ENCODE measurements at places on chromosomes 3 and 15. TPM values are rescaled to one million over a fixed set of nuclear protein-coding genes. Genes with fewer than 3 reads are reported as not detected.

Gene SEC62
- 20.1 TPM for total RNA-seq

Gene THRB
- total RNA-seq, result 2.8 TPM

Gene CCR3
- total RNA-seq, result not detected

Gene SLC9C1
- not detected for total RNA-seq

Gene SUSD5
- total RNA-seq, result 2.0 TPM

Gene FGF12
- total RNA-seq, result 1.5 TPM

Gene B3GALNT1
- total RNA-seq, result 2.3 TPM

Gene TGM5
- total RNA-seq, result not detected

Gene AGBL1
- 0.02 TPM for total RNA-seq

Gene PLSCR4
- 3.7 TPM for total RNA-seq

Gene DAPK2
- total RNA-seq, result 0.47 TPM

Gene TTLL13
- 0.43 TPM for total RNA-seq

GRCh38 chr3:194540274-194540905 is 53.6 kb upstream of the ATP13A3 start:
- no peak for DNase-seq

- DNase-seq, result no peak
Observed at GRCh38 chr3:194570235-194570634, 63.0 kb downstream of the TMEM44 start.

DNA sequence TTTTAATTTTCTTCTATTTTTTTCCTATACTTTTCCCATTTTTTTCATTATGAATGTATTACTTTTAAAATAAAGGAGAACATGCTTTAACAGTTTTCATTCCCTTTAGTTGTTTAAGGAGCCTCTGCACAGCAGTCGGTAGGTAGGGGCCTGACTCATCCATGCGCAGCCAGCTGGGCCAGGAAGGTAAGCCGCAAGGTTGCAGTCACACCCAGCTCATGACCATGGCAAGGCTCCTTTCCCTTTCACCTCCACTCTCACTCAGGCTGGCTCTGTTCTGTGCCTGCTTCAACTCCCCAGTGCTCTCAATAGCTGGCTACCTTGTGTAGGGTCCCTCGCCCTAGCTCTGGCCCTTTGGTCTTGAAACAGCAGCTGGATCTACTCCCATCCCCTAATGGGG is 17.4 kb upstream of the ANKRD34C start:
- DNase-seq, result no peak

DNA sequence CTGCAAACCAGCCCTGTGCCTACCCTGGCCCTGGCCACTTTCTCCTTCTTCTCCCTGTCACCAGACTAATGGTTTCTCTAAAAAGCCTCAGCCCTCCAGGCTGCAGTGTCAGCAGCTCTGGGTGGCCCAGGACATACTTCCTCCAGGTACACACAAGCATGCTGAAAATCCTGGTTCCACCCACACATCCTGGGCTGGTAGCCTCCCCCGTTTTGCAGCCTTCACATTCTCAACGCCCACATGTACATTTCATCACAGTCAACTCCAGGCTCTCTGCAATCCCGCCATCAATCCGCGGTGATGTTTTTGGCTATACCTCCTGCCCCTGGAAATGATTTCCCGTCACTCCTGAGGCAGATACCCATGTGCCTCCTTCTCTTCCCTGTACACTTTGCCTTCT is 59.4 kb downstream of the MAGEF1 start:
- DNase-seq, result no peak

GRCh38 chr3:33537133-33537532 is 96.9 kb upstream of the UBP1 start:
- DNase-seq, result no peak

- DNase-seq, result no peak
Observed at GRCh38 chr15:79136434-79137046, 46.0 kb upstream of the RASGRF1 start.

DNA sequence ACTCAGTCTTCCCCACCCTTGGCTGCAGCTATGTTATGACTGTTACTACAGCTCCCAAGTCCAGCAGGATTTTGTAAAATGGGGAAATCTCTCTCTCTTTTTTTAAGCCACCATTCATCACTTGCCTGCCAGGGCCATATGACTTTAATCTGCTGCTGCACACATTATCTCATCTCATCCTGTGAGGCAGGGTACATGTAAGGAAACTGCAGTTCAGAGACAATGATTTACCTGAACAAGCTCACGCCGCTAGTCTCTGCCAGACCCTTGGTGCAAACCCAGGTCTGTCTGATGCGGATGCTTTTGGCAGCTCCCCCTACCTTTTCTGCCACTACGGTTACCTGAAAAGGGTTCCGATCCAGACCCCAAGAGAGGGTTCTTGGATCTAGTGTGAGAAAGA is 78.3 kb downstream of the CHRNA7 start:
- no peak for DNase-seq

GRCh38 chr15:80887148-80887547 is 102.5 kb downstream of the MESD start:
- no peak for DNase-seq

DNA sequence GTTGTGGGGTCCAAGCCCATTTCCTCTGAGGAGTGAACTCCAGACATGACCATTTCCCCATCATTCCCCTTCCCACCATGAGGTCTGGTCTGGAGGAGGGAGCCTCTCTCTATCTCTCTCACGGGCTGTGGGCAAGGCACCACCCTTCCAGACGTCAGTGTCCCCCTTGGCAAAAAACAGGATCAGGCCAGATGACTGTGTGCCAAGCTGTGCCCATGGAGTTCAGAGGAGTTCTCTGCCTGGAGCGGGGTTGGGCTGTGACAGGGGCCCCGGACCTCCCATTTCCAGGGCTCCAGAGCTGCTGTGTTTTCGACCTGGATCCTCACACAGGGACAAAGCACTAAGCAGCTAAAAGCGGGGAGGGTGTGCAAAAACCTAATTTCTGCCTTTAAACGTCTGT is 124.5 kb downstream of the RAB11A start:
- no peak for DNase-seq

GRCh38 chr15:79620112-79620857 is 188.1 kb downstream of the MINAR1 start:
- no peak for DNase-seq

- DNase-seq, result no peak
Observed at GRCh38 chr15:25501828-25502446, 63.1 kb upstream of the UBE3A start.

- no peak for DNase-seq
Observed at GRCh38 chr3:12643010-12643380, 20.9 kb downstream of the RAF1 start.

GRCh38 chr15:41934843-41935242 is 37.5 kb downstream of the EHD4 start:
- no peak for DNase-seq

DNA sequence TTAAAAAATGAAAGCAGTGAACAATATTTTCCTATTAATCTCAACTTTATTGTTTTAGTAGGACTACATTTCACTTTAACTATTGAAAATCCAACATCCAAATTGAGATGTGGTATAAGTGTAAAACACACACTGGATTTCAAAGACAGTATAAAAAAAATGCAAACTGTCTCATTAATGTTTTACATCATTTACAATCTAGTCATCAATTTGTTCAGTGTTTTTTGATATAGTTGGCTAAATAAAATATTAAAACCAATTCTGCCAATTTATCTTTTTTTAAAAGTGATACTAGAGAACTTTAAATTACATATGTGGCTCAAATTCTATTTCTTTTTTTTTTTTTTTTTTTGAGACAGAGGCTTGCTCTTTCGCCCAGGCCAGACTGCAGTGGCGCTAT is 95.1 kb downstream of the NPTN start:
- DNase-seq, result no peak

GRCh38 chr3:142009029-142009428 is 132.6 kb downstream of the ATP1B3 start:
- DNase-seq, result no peak

GRCh38 chr15:55434989-55435825 is 26.9 kb downstream of the PIERCE2 start:
- DNase-seq, result peak; percentile 52

GRCh38 chr15:80169768-80170357 is 17.1 kb downstream of the FAH start:
- DNase-seq, result no peak

DNA sequence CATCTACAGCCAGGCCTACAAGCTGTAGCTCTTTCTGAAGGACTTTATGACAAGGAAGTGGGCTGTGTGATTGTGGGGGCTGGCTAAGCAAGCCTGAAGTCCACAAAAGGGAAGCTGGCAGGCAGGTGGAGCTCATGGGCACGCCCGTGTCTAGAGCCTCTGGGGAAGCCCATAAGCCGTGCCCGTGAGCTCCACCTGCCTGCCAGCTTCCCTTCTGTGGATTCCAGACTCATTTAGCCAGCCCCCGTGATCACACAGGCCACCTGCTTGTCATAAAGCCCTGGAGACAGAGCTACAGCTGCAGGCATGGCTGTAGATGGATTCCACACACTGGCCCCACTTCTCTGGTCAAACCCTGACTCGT is 15.2 kb downstream of the EFCC1 start:
- DNase-seq, result no peak

GRCh38 chr3:142886940-142887339 is 1.9 kb downstream of the PCOLCE2 start:
- DNase-seq, result no peak

GRCh38 chr3:131167867-131168266 is 141.2 kb downstream of the NEK11 start:
- DNase-seq, result no peak

GRCh38 chr3:39287216-39288164 is 7.7 kb upstream of the CX3CR1 start:
- DNase-seq, result peak; percentile 27

GRCh38 chr3:112097378-112097777 is 11.2 kb downstream of the C3orf52 start:
- DNase-seq, result peak; percentile 93

DNA sequence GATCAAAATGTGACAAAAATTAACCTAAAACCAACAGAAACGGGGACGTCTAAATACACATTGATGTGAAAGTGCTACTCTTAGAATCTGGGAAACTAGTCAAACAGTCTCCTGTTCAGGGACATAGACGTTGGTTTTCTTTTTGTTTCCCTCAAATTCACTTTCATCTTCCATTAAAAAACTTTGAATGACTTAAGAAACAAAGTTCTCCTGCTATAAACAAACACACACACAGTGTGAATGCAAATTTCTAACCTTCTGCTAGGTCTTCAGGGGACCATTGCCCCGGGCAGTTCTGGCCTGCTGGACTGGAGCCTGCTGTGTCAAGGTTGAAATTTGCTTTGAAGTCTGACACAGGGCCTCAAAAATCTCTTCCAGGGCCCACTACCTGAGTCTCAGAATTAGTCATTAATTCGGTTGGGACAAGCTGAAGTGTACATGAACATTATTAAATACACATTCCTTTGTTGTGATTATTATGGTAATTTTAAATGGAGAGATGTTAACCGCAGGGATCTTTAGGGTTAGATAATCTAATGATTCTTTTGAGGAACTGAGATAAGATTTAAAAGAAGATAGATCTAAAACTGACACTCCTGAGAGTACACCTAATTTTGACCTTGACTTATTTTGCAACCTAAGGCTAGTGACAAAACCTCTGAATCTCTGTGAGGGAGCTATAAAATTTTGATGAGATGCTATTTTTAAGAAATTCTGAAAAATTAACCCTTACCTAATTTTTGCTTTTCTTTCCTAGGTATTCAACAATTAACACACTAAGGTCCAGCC is 1260.4 kb downstream of the ROBO1 start:
- DNase-seq, result no peak

GRCh38 chr15:59290295-59291212 is 82.1 kb downstream of the MYO1E start:
- DNase-seq, result no peak

GRCh38 chr3:113684271-113684819 is 12.1 kb downstream of the USF3 start:
- DNase-seq, result no peak

- DNase-seq, result peak; percentile 89
Observed at GRCh38 chr3:151766454-151766853, 32.7 kb downstream of the AADACL2 start.

DNA sequence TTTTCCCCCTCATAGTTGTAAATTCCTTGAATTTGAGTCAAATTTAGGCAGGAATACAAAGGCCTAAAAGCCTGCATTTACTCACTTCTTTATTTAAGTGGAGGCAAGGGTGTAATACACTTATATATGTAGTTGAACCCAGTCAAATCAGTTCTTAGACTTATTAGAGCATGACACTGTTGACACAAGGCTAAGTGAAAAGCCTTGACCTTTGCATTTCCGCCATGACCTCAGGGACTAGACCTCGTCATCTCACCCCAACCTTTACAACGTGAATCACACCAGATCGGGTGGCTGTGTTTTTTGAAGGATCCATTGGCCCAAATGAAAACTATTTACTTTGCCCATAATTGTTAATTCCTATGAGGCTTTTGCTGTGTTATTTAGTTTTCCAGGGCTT is 774.4 kb downstream of the ROBO1 start:
- no peak for DNase-seq

DNA sequence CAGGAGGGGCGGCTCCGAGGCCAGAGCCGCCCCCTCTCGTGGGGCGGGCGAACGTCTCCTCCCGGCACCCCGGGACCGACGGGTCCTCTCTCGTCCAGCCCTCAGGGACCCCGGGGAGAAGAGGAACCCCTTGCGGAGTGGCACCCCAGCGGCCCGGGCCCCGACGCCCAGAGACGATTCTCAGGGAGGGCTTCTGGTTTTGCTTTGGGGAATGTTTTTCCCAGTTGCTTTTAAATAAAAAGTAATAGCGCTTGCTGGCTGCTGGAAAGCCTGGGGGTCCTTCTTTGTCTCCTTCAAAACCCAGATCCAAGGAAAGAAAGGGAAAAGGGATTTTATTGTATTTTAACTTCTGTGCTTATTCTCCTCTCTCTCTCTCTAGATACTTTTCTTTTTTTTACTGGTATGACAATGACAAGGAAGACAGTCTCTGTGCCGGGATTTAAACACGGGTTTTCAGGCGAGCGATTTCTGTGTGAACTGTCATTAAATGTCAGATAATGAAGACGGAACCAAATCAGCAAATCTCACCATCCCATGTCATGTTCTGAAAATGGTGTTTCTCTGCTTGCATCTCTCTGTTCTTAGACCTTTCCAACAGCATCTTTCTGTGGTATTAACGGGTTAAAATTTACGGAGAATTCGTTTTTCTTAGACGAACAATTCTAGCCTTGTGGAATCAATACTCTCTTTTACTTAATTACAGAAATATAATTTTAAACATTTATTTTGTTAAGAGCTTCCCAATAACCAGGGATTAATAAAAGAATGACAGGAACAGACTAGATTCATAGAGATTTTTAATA is 530 bp upstream of the PCOLCE2 start:
- no peak for DNase-seq

DNA sequence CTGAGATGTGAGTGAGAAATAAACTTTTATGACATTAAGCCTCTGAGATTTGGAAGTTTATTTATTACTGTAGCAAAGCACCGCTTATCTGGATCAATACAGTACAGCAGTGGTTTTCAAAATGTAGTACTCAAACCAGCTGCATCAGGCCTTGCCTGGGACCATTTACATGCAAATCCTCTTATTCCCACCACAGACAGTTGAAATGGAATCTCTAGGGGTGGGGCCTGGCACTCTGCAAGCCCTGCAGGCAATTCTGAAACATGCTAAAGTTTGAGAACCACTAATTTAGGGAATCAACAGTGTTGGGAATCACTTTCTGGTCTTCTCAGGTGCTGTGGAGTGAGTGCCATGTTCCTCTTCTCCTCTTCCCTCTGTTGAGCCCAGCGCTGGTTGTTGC is 77.8 kb upstream of the TAMM41 start:
- DNase-seq, result no peak

- DNase-seq, result no peak
Observed at GRCh38 chr3:38561746-38562466, 65.8 kb downstream of the EXOG start.
